ENCODE measurements at places on chromosomes 16 and 17. TPM values are rescaled to one million over a fixed set of nuclear protein-coding genes. Genes with fewer than 3 reads are reported as not detected.

Gene TVP23B
- total RNA-seq, result 44.4 TPM

DNA sequence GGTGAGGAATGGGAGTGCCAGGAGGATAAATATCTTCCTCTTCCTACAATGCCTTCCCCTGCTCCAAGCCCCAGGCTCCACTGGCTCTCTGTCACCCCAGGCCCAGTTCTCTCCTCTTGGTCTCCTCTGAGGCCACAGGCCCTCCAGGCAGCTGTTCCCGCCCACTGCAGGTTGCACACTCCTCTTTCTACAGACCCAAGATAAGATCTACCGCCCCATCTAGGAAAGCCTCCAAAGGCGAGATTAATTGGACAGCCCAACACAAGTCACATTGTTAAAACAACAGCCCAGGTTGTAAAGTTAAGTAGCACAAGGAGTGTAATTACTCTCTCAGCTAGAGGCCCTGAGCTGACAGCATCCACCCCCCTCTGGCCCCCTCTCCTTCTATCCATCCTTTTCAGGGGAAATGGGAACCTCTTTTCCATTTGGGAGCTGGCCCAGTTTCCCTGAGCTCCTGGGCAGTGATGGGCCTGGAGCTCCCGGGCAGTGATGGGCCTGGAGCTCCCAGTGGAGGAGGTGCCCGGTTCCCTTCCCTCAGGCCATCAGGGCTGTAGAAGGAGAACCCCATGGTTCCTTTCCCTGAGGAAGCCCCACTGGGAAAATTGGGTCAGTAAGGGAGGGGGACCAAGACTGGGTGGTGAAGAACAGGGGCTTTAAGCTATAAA, 7.3 kb downstream of the DLX4 start:
- H3K4me3 ChIP-seq, result no peak overlapping the region
- no peaks in the 10 kb centered on the region for H3K4me1 ChIP-seq
- H3K36me3 ChIP-seq, result no peaks in the 10 kb centered on the region
- H3K27me3 ChIP-seq, result peaks cover 61% of the 10 kb centered on the region
- H3K27ac ChIP-seq, result no peak overlapping the region
- no peak for DNase-seq

DNA sequence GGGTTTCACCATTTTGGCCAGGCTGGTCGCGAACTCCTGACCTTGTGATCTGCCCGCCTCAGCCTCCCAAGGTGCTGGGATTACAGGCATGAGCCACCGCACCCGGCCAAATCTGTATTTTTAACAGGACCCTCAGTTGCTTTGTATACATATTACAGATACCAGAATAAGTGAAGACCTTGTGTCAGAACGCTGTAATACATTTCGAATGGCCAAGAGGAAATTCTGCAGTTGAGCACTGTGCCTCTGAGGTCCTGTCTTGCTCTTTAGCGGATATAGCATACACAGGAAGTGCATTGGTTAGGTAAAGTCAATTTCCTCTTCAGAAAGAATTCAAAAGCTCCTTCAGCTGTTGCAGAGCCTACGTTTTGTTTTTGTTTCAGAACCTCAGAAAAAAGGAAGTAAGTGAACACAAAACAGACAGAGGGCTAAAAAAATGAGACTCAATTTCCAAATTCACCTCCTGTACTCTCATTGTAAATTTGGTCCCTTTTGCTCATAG, 15.7 kb downstream of the CRLF3 start:
- DNase-seq, result peak; percentile 50
- no peaks in the 10 kb centered on the region for H3K27me3 ChIP-seq
- peak overlapping the region; percentile 83 for H3K4me3 ChIP-seq
- peak overlapping the region; percentile 94 for H3K27ac ChIP-seq
- H3K36me3 ChIP-seq, result peaks cover 7% of the 10 kb centered on the region
- peaks cover 71% of the 10 kb centered on the region for H3K4me1 ChIP-seq

GRCh38 chr16:81385031-81385756, 59.4 kb upstream of the CMIP start:
- no peak for DNase-seq
- H3K36me3 ChIP-seq, result peaks cover 5% of the 10 kb centered on the region
- no peaks in the 10 kb centered on the region for H3K27me3 ChIP-seq
- no peak overlapping the region for H3K27ac ChIP-seq
- H3K4me3 ChIP-seq, result no peak overlapping the region

Gene PDE6G
- 8.7 TPM for total RNA-seq

- peaks cover 7% of the 10 kb centered on the region for H3K4me1 ChIP-seq
- no peak for DNase-seq
- peaks cover 40% of the 10 kb centered on the region for H3K27me3 ChIP-seq
These were observed 1.7 kb upstream of the SLC47A1 start for GRCh38 chr17:19531780-19532501.

DNA sequence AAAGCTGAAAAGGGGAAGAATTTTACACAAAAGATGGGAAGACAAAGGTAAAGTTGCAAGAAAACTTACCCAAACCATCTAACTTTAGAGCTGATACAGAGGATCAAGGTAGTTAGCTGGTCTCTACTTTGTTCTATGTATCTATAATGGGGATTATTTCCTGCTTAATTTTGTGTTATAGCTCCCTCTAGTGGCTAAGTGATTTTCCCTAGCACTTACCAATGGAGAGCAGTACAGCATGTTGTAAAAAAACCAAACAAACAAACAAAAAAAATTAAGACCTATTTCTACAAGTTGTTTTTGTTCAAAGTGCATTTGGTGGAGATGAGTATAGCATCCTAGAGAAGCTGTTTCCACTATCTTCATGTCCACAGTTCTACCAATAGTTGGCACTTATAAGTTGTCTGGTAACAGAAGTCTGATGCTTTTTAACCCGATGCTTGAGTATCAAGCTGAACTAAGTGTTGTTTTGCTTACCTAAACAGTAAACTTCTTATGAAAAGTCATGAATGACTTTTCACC, 7.5 kb downstream of the SRSF1 start:
- H3K27me3 ChIP-seq, result no peaks in the 10 kb centered on the region
- H3K36me3 ChIP-seq, result peaks cover 48% of the 10 kb centered on the region
- no peak for DNase-seq
- H3K4me3 ChIP-seq, result peak overlapping the region; percentile 34
- peaks cover 64% of the 10 kb centered on the region for H3K4me1 ChIP-seq
- H3K27ac ChIP-seq, result peak overlapping the region; percentile 52

GRCh38 chr17:38512473-38513058, 84.3 kb downstream of the ARHGAP23 start:
- DNase-seq, result no peak
- peaks cover 34% of the 10 kb centered on the region for H3K27me3 ChIP-seq
- H3K4me1 ChIP-seq, result peaks cover 6% of the 10 kb centered on the region
- peaks cover 1% of the 10 kb centered on the region for H3K36me3 ChIP-seq
- H3K4me3 ChIP-seq, result no peak overlapping the region

DNA sequence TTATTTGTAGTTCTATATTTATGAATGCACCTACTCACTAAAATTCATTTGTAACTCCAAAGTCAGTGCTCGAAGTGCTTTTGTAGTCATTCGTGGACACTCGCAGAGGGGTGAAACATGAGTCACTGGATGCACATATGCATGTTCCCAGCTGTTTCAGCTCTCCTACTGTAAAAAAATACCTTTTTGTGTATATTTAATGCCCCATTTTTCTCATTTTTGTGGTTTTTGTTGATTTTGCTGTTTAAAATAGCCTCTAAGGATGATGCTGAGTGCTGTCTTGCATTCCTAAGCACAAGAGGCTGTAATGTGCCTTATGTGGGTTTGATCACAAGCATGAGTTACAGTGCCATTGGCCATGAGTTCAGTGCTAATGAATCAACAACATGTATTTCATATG, 30.6 kb downstream of the CENPV start:
- no peak overlapping the region for H3K27ac ChIP-seq
- H3K36me3 ChIP-seq, result peaks cover 8% of the 10 kb centered on the region
- no peak for DNase-seq
- H3K4me1 ChIP-seq, result no peaks in the 10 kb centered on the region
- no peaks in the 10 kb centered on the region for H3K27me3 ChIP-seq

- H3K27ac ChIP-seq, result no peak overlapping the region
- DNase-seq, result no peak
These were observed 17.0 kb downstream of the MGAT5B start for GRCh38 chr17:76884995-76885893.

GRCh38 chr17:80839511-80839941, 152.1 kb upstream of the CHMP6 start:
- H3K36me3 ChIP-seq, result peaks cover 24% of the 10 kb centered on the region
- no peak overlapping the region for H3K27ac ChIP-seq
- DNase-seq, result no peak
- H3K27me3 ChIP-seq, result no peaks in the 10 kb centered on the region
- peaks cover 17% of the 10 kb centered on the region for H3K4me1 ChIP-seq

- no peaks in the 10 kb centered on the region for H3K4me1 ChIP-seq
- H3K27me3 ChIP-seq, result peaks cover 1% of the 10 kb centered on the region
- DNase-seq, result no peak
- no peak overlapping the region for H3K27ac ChIP-seq
- no peaks in the 10 kb centered on the region for H3K36me3 ChIP-seq
These were observed 118.5 kb downstream of the USP22 start for GRCh38 chr17:20924306-20924705.

GRCh38 chr16:23013484-23013883, 135.8 kb downstream of the USP31 start:
- H3K27me3 ChIP-seq, result peaks cover 3% of the 10 kb centered on the region
- H3K4me3 ChIP-seq, result no peak overlapping the region
- DNase-seq, result no peak
- no peaks in the 10 kb centered on the region for H3K36me3 ChIP-seq
- no peaks in the 10 kb centered on the region for H3K4me1 ChIP-seq

Gene MAP3K3
- total RNA-seq, result 27.9 TPM

DNA sequence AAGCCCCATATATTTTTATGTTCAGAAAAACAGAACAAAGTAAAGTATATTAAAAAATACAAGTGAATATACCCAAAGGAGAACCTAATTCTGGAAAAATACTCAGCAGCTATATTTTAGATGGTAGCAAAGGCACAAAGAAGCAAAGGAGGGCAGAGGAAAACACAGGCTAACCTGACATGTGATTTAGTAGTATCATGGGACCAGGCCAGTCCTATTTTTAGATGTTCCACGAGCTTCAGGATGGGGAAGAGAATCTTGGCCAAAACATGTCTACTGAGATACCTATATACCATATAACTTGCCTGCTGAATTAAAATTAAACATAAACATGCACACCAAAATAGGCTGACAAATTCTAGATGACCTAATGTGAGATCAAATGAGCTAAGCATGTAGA, 32.9 kb downstream of the SMYD4 start:
- H3K36me3 ChIP-seq, result peaks cover 9% of the 10 kb centered on the region
- no peak for DNase-seq
- H3K27ac ChIP-seq, result no peak overlapping the region

- no peaks in the 10 kb centered on the region for H3K4me1 ChIP-seq
- no peak for DNase-seq
- peaks cover 2% of the 10 kb centered on the region for H3K27me3 ChIP-seq
- H3K36me3 ChIP-seq, result no peaks in the 10 kb centered on the region
- no peak overlapping the region for H3K27ac ChIP-seq
- no peak overlapping the region for H3K4me3 ChIP-seq
These were observed 366.7 kb downstream of the KCNJ2 start for GRCh38 chr17:70535986-70536385.

DNA sequence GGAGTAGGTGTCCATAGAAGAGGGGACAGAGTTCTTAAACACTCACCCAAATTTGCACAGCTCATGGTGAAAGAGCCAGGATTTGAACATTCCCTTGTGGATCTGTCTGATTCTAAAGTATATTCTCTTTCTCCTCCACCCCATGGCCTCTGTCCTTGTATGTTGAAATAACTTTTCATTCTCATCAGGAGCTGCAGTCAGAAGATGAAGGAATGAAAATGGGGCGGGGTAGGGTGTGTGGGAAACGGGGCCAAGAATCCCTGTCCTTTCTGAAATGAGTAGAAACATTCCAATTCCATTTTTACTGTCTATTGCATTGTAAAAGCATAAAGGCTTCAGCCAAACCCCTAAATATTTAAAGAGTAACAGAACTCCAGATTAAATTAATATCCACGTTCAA, 42.8 kb downstream of the NOG start:
- H3K4me1 ChIP-seq, result no peaks in the 10 kb centered on the region
- peaks cover 2% of the 10 kb centered on the region for H3K27me3 ChIP-seq
- DNase-seq, result no peak
- no peaks in the 10 kb centered on the region for H3K36me3 ChIP-seq
- no peak overlapping the region for H3K27ac ChIP-seq

- H3K4me1 ChIP-seq, result no peaks in the 10 kb centered on the region
- H3K27me3 ChIP-seq, result no peaks in the 10 kb centered on the region
- H3K36me3 ChIP-seq, result peaks cover 10% of the 10 kb centered on the region
- H3K4me3 ChIP-seq, result no peak overlapping the region
- DNase-seq, result no peak
These were observed 11.0 kb downstream of the HSD11B2 start for GRCh38 chr16:67441907-67442306.

Gene ENKD1
- 11.8 TPM for total RNA-seq

DNA sequence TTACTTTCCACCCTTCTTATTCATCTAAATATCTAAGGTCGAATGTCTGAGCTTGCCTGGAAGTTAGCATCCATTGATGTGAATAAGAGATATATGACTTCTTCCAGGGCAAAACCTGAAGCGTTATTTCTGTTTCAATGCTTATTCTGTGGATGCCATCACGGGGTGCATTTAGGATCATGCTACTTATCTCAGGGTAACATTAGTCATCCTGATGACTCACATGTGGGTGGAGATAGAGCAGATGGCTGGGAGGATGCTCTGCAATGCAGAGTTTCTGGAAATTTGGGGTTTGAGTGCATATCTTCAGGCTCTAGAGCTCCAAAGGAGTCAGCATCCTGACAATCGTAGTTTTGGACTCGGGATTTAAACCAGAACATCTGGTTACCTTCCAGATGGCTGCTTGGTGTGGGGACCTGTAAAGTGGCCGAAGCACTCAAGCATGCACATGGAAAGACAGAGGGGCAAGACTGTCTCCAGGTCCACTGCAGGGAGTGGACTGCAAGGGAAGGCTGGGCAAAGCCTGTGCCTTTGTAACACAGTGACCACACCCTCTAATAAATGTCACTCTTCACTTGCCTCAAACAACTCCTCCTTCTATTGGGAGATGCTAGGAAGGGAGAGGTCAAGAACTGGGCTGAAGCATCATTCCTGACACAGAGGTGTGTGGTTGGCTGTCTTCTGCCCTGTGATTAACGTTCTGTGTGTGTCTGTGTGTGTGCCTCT, 175.2 kb upstream of the SALL1 start:
- no peaks in the 10 kb centered on the region for H3K36me3 ChIP-seq
- no peaks in the 10 kb centered on the region for H3K27me3 ChIP-seq
- H3K4me1 ChIP-seq, result no peaks in the 10 kb centered on the region
- DNase-seq, result no peak
- no peak overlapping the region for H3K4me3 ChIP-seq

Gene MNT
- 35.9 TPM for total RNA-seq
